ENCODE measurements at places on chromosomes 5 and 9.

- no peak for DNase-seq
Observed at GRCh38 chr9:120263836-120264235, 316.1 kb downstream of the CDK5RAP2 start.

DNA sequence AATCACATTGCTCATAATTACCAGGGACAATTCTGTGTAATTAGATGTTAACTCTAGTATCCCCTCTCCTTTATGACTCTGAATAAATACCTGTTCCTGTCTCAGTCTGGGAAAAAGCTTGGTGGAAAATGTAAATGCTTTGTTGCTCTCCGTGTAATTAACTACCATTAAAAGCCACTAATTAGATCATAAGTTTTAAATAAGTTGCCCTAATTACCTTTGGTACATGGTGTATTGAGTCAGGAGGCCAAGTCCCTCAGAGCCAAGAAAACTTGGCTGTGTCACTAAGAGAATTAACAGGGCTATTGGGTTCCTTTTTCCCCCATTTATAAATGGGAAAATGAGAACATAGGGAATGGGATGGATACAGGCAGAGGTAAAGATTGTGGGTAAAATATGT, 617.6 kb downstream of the TLR4 start:
- DNase-seq = no peak

DNA sequence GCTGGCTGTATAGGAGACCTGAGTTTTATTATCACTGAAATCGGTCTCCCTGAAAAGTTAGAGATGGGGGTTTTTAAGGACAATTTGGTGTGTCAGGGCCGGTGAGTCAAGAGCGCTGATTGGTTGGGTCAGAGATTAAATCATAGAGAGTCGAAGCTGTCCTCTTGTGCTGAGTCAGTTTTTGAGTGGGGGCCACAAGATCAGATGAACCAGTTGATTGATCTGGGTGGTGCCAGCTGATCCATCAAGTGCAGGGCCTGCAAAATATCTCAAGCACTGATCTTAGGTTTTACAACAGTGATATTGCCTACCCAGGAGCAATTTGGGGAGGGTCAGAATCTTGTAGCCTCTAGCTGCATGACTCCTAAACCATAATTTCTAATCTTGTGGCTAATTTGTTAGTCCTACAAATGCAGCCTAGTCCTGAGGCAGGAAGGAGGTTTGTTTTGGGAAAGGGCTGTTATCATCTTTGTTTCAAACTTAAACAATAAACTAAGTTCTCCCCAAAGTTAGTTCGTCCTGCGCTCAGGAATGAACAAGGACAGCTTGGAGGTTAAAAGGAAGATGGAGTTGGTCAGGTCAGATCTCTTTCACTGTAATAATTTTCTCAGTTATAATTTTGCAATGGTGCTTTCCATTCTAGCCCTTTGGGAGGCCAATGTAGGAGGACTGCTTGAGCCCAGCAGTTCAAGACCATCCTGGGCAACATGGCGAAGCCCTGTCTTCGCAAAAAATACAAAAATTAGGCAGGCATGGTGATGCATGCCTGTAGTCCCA, 31.6 kb upstream of the RFK start:
- no peak for DNase-seq

DNA sequence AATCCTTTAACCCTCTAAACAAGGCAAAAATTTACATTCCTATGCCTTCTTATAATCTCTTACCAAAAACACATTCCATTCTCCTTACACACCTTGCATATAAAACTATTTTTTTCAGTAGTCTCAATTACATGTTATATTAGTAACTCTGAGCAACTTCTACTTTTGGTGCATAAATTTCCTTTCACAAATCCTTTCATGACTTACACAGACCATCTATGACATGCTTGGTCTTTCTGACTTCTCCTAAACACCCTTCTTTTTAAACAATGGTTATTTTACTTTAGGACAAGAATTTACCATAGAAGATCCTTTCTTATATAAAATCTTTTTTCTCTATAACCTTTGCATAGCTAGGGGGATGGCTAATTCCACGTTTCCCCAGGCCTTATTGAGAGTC, 208.0 kb upstream of the ARRDC3 start:
- DNase-seq = no peak

GRCh38 chr5:76742583-76742982, 26.7 kb downstream of the F2R start:
- no peak for DNase-seq

GRCh38 chr9:98796364-98797101, at the start of gene ANKS6:
Gene ANKS6, minus strand, starts transcription at chr9:98796555. Its CDS starts 64 bp downstream, at chr9:98796491.
- DNase-seq = peak; percentile 96

DNA sequence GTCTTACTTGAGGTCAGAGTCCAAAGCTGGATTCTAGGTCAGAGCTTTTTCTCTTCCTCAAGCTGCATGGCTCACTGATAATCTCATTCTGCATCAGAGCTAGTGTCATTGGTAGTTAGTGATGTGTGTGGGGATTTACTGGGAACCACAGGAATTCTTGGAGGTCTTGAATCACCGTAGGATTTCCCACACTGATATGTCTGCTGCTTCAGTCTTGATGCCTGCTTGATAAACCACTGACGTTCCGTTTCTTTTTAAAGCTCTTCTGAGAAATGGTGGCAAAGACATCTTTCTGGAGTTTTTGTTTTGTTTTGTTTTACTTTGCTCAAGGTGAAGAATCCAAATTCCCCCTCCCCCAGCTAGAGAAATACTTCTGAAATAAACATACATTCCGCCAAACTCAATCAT, 1.2 kb upstream of the GARIN3 start:
- DNase-seq = no peak

- peak; percentile 41 for DNase-seq
Observed at GRCh38 chr9:135513351-135513846, 7.8 kb upstream of the LCN1 start.

DNA sequence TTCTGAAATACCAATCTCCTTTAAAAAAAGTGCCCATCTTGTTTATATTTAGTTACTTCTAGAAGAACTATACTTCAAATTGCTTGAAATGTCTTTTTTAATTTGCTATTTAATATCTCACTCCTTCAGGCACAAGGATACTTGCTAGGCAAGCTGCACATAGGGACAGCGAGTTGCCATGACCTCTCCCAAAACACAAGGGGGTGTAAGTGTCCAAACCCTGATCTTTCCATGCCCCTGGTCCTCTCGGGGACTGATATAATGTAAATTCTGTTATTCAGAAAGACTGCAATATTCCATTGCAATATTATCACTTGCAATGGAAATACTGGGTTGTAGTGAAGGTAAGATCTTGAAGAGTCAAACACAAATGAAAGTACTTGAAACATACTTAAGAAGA, 480.4 kb downstream of the CETN3 start:
- no peak for DNase-seq

GRCh38 chr9:105901514-105902109, 207.3 kb downstream of the TMEM38B start:
- no peak for DNase-seq

GRCh38 chr9:116726602-116727001, 39.5 kb downstream of the TRIM32 start:
- DNase-seq = no peak

GRCh38 chr5:118921866-118922265, 66.5 kb downstream of the DTWD2 start:
- DNase-seq = no peak

DNA sequence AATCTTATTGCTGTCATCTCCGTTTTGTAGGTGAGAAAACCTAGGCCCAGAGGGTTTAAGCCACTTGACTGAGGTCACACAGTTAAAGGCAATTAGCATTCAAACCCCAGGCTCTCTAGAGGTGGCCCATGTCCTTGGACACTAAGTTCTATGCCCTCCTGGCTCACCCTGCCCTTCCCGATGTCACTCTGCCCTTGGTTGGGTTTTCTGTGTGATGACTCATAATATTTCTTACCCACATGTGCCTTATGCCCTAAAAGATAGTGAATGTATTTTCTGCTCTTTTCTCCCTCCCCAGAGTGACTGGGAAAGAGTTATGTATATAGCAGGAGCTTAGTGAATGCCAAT, 174.5 kb upstream of the PITX1 start:
- peak; percentile 3 for DNase-seq

GRCh38 chr5:65895891-65896290, 30.5 kb upstream of the ERBIN start:
- DNase-seq = no peak

DNA sequence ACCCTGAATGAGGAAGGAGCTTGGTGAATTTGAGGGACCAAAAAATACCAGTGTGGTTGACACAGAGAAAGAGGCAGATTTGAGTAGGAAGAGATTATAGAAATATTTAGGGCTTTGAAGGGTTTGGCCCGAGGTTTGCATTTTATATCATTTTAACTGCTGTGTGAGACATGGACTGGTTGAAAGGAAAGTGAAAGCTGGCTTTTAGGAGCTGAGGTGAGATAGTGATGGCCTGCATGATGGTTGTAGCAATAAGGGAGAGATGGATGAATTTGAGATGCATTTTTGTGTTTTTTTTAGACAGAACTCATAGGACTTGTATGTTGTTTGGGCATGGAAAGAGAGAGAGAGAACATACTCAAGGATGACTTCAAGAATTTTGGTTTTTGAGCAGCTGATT, 21.7 kb downstream of the FER start:
- no peak for DNase-seq

DNA sequence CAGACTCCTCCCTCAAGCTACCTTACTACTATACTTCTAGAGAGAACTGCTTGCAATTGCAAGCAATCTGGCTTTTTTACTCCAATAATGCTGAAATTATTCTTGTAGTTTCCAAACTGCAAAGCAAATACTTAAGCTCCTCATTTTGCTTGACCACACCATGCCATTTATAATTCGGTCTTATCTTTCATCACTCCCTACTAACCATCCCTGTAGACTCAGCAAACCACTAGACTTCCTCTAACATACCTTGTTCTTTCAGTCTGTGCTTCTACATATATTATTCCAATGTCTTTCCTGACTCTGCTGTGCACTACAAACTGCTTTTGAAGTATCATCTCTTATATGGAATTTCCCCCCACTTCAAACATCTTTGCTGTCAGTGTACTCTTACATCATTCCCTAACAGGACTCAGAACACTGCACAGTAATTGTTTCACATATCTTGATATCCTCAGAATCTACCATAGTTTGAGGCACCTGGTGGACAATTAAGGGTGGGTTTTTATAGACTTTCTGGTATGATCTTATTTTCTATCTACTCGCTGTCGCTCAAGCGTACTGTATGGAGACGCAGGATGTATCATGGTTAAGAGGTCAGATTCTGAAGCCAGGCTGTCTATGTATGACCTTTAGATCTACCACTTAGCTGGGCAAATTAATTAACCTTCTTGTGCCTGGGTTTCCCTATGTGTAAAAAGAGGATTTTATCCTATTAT, 2.8 kb downstream of the IL6ST start:
- no peak for DNase-seq

- no peak for DNase-seq
Observed at GRCh38 chr9:79224672-79225433, 346.9 kb upstream of the TLE4 start.

- peak; percentile 68 for DNase-seq
Observed at GRCh38 chr9:6054280-6055099, 39.1 kb upstream of the RANBP6 start.

- DNase-seq = no peak
Observed at GRCh38 chr5:1211701-1212100, 10.3 kb downstream of the SLC6A19 start.

GRCh38 chr5:92081958-92082712, 699.0 kb upstream of the ARRDC3 start:
- DNase-seq = no peak

DNA sequence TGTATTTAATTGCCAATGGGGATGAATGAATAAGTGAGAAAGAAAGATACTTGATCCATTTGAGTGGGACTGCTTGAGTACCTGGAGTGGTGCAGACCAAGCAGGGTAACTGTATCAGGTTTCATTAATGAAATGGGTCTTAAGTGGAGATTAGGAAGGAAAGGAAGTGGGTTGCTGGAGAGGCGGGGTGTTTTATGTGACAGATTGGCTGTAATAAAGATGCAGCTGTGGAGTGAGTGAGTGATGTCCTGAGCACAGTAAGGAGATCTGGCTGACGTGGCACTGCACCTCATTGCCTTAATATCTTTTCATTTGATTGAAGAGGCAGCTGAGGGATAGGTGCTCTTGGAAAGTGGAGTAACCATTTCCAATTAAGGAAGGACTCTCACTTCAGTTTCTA, 161.0 kb upstream of the CCDC152 start:
- no peak for DNase-seq

GRCh38 chr5:75466006-75466716, 45.3 kb downstream of the CERT1 start:
- no peak for DNase-seq

- no peak for DNase-seq
Observed at GRCh38 chr9:128214571-128215490, 11.7 kb downstream of the DNM1 start.

GRCh38 chr5:99878830-99879229, 656.3 kb upstream of the FAM174A start:
- no peak for DNase-seq

GRCh38 chr9:103183701-103184171, 188.6 kb downstream of the CYLC2 start:
- no peak for DNase-seq

- no peak for DNase-seq
Observed at GRCh38 chr5:42267091-42267490, 156.1 kb upstream of the GHR start.

DNA sequence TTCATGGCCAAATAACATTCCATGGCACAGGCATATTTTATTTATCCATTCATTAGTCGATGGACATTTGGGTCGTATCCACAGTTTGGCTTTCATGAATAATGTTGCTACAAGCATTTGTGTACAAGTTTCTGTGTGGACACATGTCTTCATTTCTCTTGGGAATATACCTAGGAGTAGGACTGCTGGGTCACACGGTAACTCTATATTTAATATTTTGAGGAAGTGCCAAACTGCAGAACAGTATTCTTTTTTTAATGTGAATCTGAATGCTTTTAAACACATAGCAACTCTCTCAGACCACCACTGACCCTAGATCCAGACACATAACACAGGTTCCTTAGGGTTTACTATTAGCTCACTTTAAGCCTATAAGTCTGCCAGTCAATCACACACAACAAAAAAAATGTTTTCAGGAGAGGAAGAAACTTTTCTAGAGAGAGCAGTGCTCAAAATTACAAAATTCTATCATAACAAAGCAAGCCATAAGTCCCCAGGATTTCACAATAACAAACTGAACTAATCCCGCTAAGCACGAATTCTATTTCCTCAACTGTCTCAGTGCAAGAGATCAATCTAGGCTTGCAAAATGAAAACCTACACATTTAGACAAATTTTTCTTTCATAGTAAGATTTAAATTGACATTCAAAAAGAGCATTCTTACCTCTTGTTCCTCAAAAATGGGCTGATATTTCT, 41.8 kb upstream of the GABBR2 start:
- DNase-seq = no peak

GRCh38 chr9:128005923-128006322, 25.1 kb upstream of the EEIG1 start:
- no peak for DNase-seq

- DNase-seq = no peak
Observed at GRCh38 chr9:17863924-17864323, 285.1 kb downstream of the SH3GL2 start.

DNA sequence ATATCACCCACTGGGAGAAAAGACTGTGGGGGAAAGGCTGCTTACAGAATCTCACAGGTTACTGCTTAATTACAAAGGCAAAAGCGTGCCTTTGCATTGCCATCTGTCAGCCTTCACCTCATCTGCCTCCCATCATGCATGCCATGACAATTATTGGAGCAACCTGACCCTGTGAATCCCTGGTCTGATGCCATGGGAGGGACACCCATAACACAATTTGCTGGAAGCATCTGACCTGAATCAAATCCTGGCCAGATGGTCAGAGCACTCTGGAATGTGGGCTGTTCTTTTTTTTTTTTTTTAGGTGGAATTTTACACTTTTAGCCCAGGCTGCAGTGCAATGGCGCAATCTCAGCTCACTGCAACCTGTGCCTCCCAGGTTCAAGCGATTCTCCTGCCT, 11.6 kb upstream of the RETREG1 start:
- no peak for DNase-seq

- DNase-seq = no peak
Observed at GRCh38 chr5:133639850-133640528, 27.6 kb upstream of the FSTL4 start.

Measured in activated CD8-positive, alpha-beta memory T cell treated with anti-CD3 and anti-CD28 coated beads, Interleukin-2, amount 50 U/mL, for 48 hours (primary cell).